ENCODE measurements at places on chromosomes 7 and 10.

- no peak for DNase-seq
These were observed 78.7 kb downstream of the CLEC2L start for GRCh38 chr7:139602143-139602722.

- DNase-seq, result no peak
These were observed 50.5 kb downstream of the GALNT17 start for GRCh38 chr7:71182438-71182935.

DNA sequence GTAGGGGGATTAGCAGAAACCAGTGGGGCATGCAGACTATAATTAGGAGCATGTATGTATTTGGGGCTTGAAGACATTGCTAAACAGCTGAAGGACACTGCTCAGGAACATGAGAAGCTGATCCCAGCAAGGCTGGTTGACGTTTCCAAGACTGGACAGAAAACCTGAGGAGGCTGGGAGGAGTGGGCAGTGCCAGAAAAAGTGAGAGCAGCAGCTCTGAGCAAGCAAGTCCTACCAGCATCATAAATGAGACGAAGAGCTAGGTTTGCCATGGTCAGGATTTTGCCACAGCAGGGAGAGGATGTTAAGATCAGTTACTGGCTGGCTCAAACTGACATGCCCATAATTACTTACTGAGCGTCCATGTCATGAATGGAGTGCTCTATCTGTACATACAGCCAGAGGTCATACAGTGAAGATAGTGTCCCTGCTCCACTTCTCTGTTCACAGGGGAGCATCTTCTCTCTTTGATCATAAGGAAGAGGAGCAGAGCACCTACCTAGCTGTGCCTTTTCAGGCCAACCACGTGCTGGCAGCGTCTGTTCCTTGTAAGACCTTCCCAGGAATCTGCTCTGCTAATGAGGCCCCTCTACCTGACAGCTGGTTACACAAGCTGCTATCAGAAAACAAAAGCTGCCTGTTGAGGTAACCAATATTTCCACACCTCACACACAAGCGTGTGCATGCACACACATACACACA lies 44.7 kb downstream of the PDE1C start:
- no peak for DNase-seq

DNA sequence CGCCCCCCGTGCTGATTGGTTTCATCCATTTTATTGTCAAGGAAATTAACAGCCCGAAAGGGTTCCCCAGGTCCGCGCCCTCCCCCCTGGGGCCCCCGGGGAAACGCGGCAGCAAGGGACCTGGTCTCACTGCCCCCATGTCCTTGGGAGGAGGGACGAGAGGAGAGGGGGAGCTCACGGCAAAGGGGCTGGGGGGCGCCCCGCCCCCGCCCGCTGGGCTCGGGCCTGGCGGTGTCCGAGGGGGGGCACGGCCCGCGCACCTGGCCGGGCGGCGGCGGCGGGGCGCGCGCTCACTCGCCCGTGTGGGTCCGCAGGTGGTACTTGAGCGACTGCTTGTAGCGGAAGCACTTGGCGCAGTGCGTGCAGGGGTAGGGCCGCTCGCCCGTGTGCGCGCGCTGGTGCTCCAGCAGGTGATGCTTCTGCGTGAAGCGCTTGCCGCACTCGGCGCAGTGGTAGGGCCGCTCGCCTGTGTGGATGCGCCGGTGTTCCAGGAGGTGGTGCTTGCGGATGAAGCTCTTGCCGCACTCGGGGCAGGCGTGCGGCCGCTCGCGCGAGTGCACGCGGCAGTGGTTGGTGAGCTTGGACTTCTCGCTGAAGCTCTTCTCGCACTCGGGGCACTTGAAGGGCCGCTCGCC lies 29.3 kb downstream of the ZNF777 start:
- DNase-seq, result no peak

GRCh38 chr10:30928742-30929141 lies 102.9 kb downstream of the ZNF438 start:
- DNase-seq, result no peak

- DNase-seq, result no peak
These were observed 11.1 kb downstream of the DPY19L1 start for GRCh38 chr7:35026150-35026549.

- no peak for DNase-seq
These were observed 844.5 kb downstream of the REEP3 start for GRCh38 chr10:64365663-64366062.

DNA sequence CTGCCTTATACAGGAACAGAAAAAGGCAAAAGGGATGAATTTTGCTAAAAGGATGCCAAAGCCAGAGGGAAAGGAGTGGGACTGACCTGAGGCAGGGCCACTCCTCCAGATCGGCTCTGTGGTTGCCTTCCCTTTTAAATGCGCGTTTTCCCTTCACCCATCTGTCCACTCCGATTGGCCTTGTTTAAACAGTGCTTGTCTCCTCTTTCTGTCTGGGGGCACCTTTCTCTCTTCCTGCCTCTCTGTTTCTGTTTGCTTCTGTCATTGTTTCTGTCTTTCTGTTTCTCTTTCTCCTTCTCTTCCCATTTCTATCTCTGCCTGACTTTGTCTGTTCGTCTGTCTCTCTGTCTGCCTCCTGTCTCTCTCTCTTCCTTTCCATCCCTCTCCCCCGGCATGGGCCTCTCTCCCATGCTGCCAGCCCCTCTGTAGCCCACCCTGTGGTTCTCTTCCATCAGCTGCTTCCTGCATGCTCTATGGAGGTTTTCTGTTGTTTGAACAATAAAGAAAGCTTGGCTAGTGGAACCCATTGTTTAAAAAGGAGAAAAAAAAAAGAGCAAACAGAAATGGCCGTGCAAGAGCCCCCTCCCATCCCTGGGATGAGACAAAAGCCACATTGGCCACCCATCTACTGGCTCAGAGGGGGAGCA lies 29.5 kb upstream of the HSPB1 start:
- DNase-seq, result no peak

- no peak for DNase-seq
These were observed 156.6 kb upstream of the SEMA3D start for GRCh38 chr7:85343484-85343883.

GRCh38 chr10:127506094-127506493 lies 43.0 kb upstream of the NPS start:
- no peak for DNase-seq

GRCh38 chr7:70098905-70099672 lies 500.8 kb downstream of the AUTS2 start:
- DNase-seq, result no peak

DNA sequence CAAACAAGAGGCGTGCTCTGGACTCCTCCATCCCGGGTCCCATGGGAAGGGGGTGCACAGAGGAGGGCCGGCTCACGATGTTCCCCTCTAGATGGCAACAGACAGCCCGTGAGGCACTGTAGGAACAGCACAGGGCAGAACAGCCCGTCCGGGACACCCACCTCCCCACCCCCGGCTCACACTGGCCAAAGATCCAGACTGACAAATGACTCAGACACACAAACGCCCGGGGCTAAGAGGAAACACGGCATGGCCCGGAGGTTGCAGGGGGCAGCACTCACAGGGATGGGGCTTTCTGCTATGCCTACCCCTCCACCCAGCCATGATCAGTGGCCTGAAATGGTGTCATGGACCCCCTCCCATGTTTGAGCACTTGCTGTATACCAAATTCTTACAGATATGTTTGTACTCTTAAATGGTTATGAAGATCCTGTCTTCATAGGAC lies 4.9 kb upstream of the ELN start:
- DNase-seq, result no peak

DNA sequence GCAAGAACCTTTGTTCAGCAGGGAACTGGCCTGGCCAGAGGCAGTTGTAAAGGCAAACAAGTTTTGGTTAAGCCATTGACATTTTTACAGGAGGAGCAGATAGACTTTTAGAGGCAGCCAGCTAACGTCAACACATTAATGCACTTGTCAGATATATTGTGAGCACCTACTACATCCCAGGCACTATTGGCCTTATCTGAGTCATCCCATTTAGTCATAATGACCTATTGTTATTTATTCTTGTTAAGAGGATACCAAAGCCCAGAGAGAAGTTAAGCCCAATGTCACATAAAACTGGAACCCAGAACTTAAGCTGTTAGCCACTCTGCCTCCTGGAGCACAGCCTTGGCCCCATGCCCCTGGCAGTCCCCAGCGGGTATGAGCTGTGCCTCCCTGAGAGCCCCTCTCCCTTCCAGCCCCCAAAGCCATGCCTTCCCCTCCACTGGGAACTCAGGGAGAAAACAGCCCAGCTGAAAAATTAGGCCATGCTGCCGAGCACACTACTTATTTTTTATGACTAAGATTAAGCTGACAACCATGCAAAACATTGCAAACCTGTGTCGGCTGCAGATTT lies 32.7 kb upstream of the TRIM8 start:
- DNase-seq, result no peak

DNA sequence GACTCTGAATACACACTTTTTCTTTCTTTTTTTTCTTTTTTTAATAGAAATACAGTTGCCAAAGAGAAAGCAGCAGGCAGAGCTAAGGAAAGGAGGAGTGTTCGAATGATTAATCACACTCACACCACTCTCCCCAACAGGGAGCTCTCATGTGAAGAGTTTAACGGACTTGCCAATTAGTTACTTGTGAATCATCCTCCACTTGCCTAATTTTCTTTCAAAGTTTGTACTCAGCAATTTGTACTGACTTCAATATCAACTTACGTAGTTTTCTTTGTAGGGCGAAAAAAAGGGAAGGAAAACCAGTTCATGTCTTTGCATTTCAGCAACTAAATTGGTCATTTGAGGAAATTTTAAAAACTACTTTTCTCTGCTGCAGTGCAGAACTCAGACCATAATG lies 109.2 kb downstream of the PIP4K2A start:
- no peak for DNase-seq

GRCh38 chr10:32605787-32606186 lies 159.8 kb downstream of the CCDC7 start:
- DNase-seq, result no peak

- no peak for DNase-seq
These were observed 6.4 kb downstream of the MAFK start for GRCh38 chr7:1536743-1537534.

DNA sequence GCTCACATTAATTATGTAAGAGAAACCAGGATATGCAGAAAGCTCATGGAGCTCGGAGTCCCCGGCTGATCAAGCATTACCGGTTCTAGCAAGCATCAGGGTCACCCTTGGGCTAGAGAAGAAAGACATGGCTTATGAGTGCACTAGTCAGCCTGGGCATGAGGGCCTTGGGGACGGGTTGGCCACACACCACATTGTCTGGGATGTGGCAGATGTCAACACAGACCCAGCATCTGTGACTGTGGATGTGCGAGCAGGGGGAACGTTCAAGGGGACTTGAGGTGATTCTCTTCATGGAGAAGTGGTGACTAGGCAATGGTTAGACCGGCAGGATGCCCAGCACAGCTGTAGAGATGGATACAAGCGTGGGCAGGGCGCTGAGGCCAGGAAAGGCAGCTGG lies 13.7 kb downstream of the ZMIZ2 start:
- DNase-seq, result no peak

- no peak for DNase-seq
These were observed 176.6 kb upstream of the SP4 start for GRCh38 chr7:21251151-21251800.

DNA sequence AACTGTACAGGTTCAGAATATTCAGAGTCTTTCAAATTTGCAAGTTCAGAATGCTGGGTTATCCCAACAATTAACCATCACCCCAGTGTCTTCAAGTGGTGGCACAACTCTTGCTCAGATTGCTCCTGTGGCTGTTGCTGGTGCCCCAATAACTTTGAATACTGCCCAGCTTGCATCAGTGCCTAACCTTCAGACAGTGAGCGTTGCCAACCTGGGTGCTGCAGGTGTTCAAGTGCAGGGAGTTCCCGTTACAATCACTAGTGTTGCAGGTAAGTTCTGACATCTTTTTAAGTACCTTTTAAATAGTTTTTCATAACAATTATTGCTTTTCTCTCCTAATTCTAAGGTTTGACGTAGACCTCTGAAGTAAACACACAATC lies 2.7 kb downstream of the SP4 start:
- no peak for DNase-seq

DNA sequence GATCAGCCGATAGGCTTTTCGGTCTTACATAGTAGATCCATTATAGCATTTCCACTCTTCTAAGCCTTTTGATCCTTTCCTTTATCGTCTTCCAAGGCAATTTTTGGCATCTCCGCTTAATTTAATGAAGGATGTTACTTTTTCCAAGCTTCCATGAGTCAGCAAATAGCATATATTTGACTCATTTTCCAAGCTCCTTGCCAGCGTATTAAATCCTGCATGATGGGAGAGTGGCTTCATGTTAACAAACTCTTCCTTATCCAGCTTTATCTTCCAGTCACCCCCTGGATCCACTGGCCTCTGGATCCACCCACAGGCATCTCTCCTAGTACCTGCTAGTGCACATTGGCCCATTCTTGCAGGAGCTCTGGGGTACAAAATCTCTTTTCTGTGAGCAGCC lies 13.0 kb downstream of the OR9A2 start:
- no peak for DNase-seq

GRCh38 chr7:157494506-157495176 lies 157.8 kb downstream of the DNAJB6 start:
- DNase-seq, result no peak

- no peak for DNase-seq
These were observed 420.1 kb upstream of the MGMT start for GRCh38 chr10:129046962-129047361.

GRCh38 chr7:158655507-158655906 lies 49.1 kb downstream of the NCAPG2 start:
- no peak for DNase-seq

GRCh38 chr10:118950997-118951637 lies 78.4 kb upstream of the NANOS1 start:
- DNase-seq, result no peak

DNA sequence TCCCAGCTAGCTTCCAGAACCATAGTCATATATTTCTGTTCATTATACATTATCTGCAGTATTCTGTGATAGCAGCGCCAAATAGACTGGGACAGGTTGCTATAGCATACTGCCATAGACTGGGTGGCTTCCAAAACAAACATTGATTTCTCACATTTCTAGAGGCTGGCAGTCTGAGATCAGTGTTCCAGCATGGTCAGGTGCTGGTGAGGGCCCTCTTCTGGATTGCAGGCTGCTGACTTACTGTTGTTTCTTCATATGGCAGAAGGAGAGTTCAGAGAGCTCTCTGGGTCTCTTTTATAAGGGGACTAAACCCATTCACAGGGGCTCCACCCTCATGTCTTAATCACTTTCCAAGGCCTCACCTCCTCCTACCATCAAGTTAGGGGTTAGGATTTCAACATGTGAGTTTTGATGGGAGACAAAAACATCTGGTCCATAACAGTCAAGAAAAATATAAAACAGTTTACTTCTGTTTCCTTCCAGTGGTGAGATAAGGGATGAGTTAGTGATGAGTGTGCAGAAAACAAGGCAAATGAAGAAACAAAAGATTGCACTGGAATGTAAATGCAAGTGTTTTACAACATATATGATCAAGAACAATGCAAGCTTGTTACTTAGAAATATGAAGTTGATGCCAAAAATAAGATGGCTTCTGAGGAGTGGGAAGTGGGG lies 399.0 kb upstream of the C7orf33 start:
- DNase-seq, result no peak

- no peak for DNase-seq
These were observed 30.8 kb upstream of the KNDC1 start for GRCh38 chr10:133129071-133129858.

All from activated T-helper 1 cell treated with anti-CD3 and anti-CD28 coated beads, Interleukin-2, amount 50 U/mL, for 16 hours (primary cell).